LoVo (cell line): ENCODE measurements at places on chromosomes 3 and 15.

GRCh38 chr3:71504250-71505036 lies 79.1 kb downstream of the FOXP1 start:
- peak; percentile 19 for DNase-seq

GRCh38 chr3:108489776-108490175 lies 20.6 kb downstream of the MYH15 start:
- DNase-seq = peak; percentile 27

- DNase-seq = no peak
Measured at GRCh38 chr3:122301063-122301462, 24.0 kb upstream of the CSTA start.

DNA sequence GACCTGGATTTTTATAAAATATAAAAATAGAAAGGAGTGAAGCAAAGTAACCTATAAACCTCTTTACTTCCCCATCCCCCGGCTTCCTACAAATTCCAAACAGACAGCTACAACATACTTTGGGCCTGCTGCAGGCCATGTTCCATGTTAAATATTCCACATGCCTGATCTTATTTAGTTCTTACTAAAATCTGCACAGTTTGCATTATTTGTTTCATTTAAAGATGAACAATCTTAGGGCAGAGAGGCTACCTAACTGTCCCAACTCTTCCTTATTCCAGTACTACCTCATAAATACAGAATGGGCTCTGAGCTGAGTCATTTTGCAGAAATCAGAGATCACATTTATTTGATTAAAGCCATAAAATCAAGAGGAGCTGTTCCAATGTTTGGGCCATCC lies 665.0 kb downstream of the PDCD6IP start:
- no peak for DNase-seq

- no peak for DNase-seq
Measured at GRCh38 chr15:89293012-89293411, 41.6 kb downstream of the POLG start.
